ENCODE measurements at places on chromosomes 3 and 15.
A peak's percentile ranks its signal among the peaks of the same experiment; 100 is the strongest.

GRCh38 chr3:60217156-60217911 is 1033.9 kb downstream of the FHIT start:
- DNase-seq, result no peak

DNA sequence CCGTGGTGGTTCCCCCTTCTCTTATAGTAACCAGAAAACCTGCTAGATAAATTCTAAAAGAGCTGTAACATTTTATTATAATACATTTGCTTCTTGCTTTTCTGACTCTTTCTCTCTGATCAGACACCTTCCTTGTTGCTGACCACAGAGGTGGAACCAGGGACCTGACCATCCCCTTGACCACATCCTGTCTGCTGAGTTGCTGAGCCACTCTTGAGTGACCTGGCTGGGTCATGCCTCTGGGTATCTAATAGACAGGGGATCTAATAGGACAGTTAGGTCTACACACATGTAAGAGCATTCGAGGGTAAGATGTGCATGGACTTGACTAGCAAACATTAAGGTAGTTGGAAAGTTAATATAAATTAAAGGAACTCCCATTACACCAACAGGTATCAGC is 22.8 kb upstream of the TRIM59 start:
- no peak for DNase-seq

DNA sequence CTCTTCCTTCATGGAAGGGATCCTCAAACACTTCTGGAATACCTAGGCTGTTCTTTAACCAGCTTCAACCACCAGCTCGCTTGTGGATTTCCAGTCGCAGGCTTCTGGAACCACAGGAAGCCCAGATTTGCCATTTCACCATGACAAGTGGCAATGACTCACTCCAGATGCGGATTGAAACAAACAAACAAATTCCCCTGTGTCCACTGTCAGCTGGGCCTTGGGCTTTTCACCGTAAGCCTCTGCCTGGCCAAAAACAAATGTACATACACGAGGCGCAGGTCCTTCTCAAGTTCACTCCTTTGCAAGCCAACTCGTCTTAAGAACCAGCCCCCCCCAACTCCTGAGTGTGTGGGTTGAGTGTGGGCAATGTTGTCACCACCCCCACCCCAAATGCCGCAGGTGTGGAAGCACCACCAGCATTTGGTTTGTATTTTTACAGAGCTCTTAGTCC is 8.8 kb downstream of the BCL6 start:
- no peak for DNase-seq

DNA sequence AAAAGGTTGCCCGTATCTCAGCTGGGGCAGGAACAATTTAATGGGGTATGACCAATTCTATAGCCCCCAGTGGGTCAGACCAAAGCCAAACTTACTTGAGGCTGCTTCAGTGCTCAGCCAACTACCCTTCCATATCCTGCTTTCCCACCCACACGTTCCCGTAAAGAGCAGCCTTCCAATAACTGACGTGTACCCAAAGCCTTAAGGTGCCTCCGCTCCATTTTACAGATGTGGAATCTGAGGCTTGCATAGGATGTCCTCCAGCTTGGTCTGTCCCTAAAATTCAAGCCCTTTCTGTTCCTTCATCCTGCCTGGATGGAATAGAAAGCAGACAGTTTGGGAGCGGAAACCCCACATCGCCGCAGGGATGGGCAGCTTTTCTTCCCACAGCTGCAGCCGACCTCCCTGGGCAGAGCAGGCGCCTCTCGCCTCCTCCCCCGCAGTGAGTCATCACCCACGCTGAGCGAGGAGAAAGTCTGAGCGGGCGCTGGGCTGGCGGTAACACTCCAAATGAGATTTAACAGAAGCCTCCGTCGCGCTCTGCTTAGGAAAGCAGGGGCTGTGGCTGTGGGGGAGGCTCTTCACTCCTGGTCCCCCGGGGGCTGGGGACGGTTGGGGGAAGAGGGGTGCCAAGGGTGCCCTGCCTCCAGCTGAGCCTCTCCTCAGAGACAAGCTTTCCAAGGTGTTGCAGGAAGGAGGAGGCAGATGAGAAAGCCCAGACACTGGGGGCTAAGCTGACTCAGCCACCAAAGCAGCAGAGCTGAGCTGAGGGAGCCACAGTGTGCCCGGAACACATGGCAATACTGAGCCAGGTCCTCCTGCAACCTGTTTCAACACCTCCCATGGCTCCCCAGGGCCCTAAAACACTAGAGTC is 57.8 kb upstream of the HRH1 start:
- DNase-seq, result peak; percentile 15

GRCh38 chr15:52236013-52236412 is 44.8 kb upstream of the GNB5 start:
- DNase-seq, result no peak

DNA sequence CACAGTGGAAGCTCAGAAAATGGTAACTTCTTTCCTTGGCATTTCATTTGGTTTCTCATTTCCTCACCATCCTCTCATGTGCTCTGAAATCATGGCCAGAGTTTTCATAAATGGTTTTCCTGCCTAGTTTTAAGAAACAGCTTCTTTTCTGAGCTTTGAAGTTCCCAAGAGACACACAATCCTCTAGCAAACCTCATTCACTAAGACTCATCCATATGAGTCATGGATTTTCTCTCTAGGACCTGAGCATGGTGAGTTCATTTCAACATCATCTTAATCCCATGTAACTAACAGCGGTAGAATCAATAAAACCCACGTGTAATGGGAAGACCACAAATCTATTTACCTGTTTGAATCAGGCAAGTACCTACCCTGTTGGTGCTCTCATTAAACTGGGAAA is 274.5 kb upstream of the LRTM1 start:
- DNase-seq, result no peak

All from stimulated activated CD8-positive, alpha-beta memory T cell treated with anti-CD3 and anti-CD28 coated beads, Interleukin-7, amount 100 ng/mL, for 1 hour (primary cell).